SW480 (cell line): ENCODE measurements at places on chromosomes 11 and 22.

DNA sequence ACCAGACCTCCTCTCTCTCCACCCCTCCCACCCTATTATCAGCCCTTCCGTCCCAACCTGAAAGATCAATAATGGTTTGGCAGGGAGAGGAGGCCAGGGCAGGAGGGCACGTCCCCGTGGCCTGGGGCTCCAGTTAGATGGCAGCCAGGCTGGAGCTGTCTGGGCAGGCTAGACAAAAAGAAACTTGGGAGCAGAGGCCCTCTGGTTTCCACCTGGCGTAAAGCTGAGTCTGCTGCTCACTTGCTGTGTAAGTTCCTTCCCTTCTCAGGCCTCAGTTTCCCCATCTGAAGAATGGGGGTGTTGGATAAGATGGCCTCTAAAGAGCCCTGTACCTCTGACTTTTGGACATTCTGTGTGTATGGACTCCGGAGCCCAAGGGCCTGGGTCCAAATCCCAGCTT lies 3.8 kb upstream of the RHOD start:
- DNase-seq, result no peak

DNA sequence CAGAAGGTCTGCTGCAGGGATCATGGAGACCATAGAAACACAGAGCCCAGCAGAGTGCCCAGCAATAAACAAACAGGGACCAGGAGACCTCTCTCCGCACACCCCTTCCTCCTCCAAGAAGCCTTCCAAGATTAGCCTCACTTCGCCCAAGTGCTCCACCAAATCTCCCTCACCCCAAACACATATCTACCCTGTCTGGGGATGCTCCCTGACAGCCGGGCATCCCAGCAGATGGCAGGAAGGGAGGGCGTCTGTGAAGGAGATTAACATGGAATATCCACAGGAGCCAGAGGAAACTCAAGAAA lies 26.5 kb downstream of the ARAP1 start:
- DNase-seq, result no peak

DNA sequence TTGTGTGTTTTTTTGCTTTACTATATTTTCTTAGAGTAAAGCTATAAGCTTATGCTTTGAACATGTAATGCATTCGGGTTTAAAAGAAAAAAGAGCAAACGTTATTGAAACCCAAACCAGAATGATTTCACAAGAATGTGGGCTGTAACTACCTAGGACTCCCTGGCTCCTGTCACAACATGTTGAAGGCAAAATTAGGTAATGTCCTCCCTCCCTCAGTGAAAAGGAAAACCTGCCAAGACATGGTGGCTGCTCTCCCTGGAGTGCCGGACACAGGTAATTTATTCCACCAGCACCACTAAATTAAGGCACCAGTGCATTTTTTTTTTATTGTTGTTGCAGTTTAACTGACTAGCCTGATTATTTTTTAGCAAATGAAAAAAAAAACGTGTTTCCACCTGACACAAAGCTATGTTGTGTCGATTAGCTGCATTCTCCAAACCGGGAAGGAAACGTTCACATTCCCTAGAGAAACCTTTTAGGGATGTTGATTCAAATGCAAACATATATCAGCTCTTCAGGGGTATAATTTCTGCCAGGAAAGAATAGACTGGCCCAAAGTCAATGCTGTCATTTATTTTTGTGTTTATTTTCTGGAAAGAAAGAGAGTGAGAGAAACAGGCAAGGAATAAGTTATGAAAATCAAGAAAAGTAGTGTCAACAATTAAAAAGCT lies 134.6 kb downstream of the CCDC34 start:
- no peak for DNase-seq

GRCh38 chr22:49079027-49079725 lies 748.5 kb downstream of the BRD1 start:
- DNase-seq, result no peak

DNA sequence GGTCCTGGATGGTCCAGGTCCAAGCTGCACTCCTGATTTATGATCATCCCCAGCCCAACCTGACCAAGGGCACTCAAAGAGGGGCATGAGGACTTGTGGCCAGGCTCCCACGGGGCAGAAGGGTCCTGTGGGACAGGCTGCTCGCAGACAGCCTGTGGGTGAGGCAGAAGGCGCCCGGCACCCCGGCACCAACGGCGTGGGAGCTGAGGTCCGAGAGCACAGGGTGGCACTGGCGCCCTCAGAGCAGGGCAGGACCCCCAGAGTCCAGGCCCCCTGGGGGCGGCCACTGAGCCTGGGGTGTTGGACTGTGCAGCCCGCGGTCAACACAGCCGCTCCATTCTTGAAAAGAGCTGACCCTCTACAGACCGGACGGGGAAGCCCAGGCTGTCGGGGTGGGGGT lies 3.3 kb downstream of the IL17REL start:
- DNase-seq, result no peak

DNA sequence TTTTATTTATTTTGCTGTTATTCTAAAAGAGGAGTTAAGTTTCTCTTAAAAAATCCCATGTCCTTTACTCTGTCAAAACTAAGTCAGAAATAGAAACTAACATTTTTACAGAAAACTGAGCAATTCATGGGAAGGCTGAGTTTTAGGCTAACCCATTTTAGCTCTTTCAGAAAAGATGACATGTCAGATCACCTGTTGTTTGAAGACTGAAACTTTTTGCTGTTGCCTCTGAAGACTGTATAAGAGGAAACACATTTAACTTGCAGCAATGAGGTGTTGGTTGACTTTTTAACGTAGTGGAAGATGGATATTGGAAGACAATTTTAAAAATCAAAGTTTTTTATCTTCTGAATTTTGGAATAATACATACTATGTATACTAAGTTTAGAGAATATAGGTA lies 115.4 kb downstream of the METTL15 start:
- DNase-seq, result no peak

- no peak for DNase-seq
Measured at GRCh38 chr11:35746356-35747153, 84.0 kb downstream of the TRIM44 start.

- DNase-seq, result peak; percentile 68
Measured at GRCh38 chr11:63564056-63564774, 1.0 kb upstream of the PLAAT2 start.

- peak; percentile 8 for DNase-seq
Measured at GRCh38 chr11:134476435-134477021, 64.5 kb upstream of the B3GAT1 start.

- no peak for DNase-seq
Measured at GRCh38 chr22:46240506-46240905, 9.6 kb downstream of the CDPF1 start.

GRCh38 chr11:47461876-47462275 lies 12.9 kb upstream of the RAPSN start:
- DNase-seq, result no peak

DNA sequence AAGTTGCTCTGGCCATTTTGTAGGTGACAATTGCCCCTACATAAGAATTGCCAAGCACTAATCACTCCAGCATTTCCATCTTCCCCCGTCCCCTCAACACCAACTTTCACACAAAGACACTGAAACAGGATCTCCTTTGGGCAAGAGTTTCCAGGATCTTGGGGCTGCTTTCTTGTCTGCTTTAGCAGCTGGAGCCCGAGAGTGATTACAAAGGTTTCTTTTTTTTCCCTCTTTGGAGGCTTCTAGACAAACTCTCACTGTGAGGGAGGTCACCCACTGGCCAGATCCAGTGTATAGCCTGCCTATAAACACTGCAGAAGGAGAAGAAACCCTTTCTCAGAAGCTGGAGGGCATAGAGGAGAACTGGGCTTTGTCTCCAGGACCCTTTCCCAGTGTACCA lies 92.5 kb downstream of the APIP start:
- no peak for DNase-seq

GRCh38 chr11:44645827-44646226 lies 80.4 kb downstream of the CD82 start:
- no peak for DNase-seq

GRCh38 chr11:27191639-27192038 lies 151.0 kb downstream of the BBOX1 start:
- no peak for DNase-seq

DNA sequence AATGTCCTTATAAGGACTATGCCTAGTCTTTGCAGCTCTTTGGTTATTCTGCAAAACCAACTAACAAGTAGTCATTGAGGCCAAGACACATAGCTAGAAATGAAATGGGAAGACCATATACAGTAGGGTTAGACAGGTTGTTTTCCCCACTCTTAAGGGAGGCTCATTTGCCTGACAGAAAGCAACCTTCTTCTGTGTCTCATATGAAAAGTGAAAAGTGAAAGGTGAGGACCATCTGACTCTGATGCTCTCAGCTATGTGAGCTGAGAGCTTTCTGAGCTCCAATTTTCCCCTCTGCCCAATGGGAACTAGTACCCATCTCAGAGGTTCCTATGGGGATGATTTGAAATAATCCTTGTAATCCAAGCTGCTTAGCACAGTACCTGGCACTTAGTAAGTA lies 142.0 kb upstream of the BDNF start:
- no peak for DNase-seq

DNA sequence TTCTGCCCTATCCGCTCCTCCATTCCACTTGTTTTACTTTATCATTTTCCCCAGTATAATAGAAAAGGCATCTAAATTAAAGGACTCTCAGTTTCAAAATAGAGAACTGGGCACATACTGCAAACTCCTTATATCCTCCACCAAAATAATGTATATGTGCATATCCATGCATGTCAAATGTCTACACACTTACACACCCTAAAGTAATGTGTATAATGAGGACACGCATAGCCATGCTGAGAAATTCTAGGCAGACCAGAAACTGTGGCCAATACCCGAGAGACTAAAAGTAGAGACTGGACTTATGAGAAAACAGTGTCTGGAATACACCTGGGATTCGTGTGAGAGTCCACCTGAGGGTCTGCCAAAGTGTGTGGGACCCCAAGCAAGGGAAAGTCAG lies 183.5 kb downstream of the CWF19L2 start:
- DNase-seq, result no peak

- no peak for DNase-seq
Measured at GRCh38 chr11:94845622-94846021, 77.5 kb downstream of the AMOTL1 start.
